ENCODE measurements at places on chromosomes 6 and 20.
A peak's percentile ranks its signal among the peaks of the same experiment; 100 is the strongest.

DNA sequence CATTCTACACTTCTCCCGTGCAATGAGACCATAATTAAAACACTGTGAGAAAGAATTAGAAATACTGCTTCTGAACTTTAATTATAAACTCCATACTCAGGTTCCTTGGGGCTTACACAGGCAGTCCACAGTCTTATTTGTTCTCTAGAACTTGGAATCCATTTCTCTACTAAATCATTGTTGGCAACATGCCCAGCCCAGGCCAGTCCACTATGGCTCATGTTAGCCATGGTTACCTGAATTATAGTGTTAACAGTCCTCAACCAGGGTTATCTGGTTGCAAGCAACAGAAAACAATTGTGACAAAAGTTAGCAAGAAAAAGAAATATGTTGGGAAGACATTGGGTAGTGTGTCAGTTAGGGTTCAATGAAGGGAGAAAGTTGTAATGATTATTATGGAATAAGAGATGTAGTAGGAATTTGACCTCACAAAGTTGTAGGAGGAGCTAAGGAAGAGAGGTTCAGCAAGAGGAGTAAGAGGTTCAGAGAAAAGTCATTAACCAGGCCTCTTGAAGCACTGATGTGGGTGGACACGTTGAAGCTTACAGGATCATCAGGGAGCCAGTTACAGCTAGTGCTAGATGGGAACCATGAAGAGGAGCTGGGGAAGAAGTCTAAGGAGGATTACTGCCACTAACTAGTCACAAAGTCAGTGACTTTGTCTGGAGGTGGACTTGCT lies 352.5 kb upstream of the PRND start:
- DNase-seq: no peak

- no peak for DNase-seq
Measured at GRCh38 chr6:27556406-27556805, 83.5 kb upstream of the ZNF184 start.

GRCh38 chr6:3318226-3318625 lies 59.5 kb downstream of the PSMG4 start:
- no peak for DNase-seq

- no peak for DNase-seq
Measured at GRCh38 chr6:106446983-106447382, 86.5 kb downstream of the CRYBG1 start.

DNA sequence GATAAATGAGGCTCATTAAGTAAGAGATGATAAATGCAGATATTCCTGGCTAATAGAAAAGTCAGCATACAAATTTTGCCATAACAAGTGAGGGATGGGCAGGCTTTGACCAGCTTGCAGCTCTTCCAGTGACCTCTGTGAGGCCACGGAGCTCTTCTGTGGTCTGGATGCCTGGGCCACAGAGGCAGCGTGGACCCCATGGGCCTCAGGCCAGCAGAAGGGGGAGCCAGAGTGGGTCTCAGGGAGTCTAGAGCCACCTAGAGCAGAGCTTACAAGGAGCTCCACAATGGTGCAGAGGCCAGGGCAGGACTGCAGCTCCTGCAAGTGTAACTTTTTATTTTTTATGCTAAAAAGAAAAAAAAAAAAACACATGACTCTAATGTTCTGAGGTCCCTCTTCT lies 165.1 kb downstream of the ARID1B start:
- DNase-seq: peak; percentile 29

- DNase-seq: peak; percentile 97
Measured at GRCh38 chr6:108737594-108738546, 110.4 kb upstream of the ARMC2 start.

DNA sequence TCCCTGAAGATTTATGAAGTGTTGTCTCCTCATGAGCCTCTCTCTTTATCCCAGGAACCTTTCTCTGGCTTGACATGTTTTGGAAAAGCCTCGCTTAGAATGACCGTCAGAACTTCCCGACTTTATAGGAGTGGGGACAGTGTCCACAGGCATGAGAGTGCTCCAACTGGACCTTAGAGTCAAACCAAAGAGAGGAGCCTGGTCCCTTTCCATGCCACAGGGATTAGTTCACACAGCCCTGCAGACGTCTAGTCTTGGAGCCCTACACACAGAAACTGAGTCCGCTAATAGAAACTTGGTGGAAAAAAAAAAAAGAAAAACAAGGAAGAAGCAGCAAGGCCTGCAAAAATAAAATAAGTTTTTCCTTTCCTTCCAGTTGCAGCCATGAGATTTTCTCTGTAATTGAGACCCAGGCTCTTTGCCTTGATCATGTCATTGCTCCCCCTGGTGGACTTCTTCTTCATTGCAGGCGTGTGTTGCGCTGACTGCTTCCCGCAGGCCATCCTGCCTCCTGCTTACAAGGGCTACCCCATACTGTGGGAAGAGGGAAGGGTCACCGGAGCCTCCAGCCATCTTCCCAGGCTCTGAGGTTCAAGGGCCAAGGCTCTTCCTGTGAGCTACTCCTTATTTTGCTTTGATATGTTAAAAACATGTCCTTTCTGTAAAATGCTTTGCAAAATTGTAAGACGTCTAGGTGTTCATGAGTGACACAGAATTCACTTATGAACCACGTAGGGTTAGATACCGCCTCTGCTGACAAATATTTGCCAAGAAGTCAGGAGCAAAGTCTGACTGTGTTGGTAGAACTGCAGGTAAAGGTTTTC lies 201.0 kb downstream of the UST start:
- DNase-seq: peak; percentile 77

GRCh38 chr20:62916703-62917476 lies 9.4 kb downstream of the DIDO1 start:
- DNase-seq: no peak

- no peak for DNase-seq
Measured at GRCh38 chr6:115835314-115835713, 225.4 kb downstream of the FRK start.

GRCh38 chr6:155031091-155031490 lies 36.0 kb downstream of the TIAM2 start:
- no peak for DNase-seq

DNA sequence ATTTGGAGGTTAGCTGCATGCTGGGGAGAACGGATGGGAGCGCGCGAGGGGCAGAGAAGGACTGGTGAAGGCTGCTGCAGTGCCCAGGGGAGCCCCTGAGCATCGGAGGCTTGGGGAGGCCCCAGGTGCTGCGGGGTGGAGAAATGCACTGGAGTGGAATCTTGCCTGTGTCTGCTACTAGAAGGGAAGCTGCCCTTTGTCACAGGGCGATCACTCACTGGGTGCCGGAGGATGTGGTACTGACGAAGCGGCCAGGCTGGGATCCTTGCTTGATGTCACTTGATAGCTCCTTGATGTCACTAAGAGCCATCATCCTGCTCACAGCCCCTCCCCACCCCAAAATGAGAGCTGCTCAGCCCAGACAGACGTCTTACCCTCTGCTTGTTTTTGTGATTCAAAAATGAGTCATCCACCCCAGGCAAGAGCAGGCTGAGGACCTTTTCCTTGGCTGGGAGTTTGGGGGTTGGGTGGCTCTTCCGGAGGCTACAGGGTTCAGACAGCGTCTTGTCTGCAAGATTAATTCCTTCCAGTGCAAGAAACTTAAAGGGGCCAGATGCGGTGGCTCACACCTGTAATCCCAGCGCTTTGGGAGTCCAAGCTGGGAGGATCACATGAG lies 62.6 kb upstream of the PMEPA1 start:
- peak; percentile 46 for DNase-seq

DNA sequence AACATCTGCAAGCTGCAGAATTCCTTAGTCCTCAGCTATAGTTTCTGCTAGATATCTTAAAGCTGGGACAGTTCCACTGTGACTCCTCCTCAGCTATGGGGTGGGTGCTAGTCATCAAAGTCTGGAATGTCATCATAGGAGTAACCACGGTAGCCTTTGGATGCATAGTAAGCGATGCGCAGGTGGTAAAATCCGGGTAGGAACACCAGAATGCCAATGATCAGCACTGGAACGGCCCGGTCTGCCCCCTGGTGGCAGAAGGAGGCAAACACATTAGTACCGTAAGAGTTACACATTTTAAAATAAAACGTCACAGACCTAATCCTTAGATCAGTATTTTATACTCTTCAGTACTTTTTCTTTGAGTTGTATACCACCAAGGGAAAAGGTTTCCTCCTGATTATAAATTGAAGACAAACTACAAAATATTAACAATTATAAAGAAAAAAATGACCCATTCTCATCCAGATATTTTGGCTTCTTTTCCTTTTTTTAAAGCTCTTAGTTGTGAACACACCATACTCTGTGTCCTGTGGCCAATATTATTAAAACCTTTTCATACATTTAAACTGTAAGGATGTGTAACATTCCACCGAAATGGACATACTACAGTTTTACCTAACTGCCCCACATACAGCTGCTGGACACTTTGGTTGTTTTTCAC lies 18.9 kb downstream of the PCNA start:
- peak; percentile 73 for DNase-seq

GRCh38 chr20:14355791-14356190 lies 18.4 kb upstream of the FLRT3 start:
- DNase-seq: no peak

DNA sequence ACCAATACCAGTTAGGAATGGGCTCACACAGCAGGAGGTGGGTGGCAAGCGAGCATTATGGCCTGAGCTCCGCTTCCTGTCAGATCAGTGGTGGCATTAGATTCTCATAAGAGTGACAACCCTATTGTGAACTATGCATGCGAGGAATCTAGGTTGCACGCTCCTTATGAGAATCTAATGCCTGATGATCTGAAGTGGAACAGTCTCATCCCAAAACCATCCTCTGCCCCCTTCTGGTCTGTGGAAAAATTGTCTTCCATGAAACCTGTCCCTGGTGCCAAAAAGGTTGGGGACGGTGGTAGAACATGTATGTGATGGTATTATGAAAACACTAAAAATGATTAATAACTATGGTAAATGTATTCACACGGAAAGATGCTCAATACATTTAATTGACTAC lies 99.7 kb upstream of the HIVEP1 start:
- DNase-seq: peak; percentile 37

DNA sequence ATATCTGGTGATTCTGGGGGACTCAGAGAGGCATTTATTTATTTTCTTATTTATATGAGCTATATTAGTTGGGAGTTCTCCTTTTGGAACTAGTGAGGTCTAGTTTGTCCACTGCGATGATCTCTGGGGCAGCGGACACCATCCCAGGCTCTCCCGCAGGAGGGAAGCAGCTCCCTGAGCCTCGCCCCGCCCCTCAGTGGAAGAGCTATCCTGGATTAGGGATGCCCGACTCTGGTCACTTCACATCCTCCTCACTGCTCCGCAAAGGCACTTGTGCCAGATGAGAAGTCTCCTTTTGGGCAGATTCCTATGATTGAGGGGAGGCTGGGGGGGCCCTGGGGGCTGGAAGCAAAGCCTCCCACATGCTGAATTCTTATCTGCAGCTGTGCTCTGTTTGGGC lies 3.6 kb upstream of the MAS1 start:
- no peak for DNase-seq

GRCh38 chr6:132464538-132465256 lies 48.2 kb downstream of the STX7 start:
- no peak for DNase-seq

DNA sequence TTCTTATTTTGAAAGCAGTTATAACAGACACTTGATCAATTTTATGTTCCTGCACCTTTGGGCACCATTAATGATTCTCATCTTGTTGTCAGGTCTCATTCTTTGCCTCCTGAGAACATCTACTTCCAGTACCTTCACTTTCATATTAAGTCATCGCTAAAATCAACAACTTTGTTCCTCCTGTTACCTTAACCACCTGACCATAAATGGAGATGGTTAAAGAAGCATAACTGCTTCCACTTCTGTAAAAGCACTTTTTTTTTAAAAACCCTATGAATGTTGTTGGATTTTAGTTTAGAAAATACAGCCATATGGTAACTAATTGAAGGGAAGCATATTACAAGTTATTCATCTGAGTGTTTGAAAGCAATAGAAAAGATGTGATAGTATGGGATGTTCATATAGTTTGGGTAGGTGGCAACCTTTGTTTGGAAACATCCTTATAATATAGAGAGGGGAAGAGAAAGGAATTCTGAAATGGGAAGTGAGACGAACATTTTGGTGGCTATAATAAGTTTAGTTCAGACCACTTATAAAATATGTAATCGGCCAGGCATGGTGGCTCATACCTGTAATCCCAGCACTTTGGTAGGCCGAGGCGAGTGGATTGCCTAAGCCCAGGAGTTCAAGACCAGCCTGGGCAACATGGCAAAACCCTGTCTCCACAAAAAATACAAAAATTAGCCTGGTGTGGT lies 53.9 kb downstream of the AFG1L start:
- no peak for DNase-seq

DNA sequence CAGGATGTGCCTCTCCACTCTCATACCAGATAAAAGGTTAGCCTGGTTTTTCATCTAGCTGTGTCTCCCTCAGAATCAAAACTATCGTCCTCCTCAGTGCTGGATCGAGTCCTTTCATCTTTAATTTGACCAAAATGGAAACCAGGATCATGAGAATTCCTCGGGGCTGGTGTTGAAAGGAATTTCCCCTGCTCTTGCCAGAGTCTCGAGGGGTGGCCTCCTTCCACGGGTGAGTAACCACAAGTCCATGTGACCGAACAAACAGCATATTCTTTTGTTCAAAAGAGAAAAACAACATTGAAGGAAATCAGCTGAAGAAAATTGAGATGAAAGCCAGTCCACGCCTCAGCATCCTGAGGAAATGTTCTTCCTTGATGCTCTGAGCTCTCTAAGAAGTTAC lies 165.9 kb upstream of the CDYL start:
- no peak for DNase-seq

DNA sequence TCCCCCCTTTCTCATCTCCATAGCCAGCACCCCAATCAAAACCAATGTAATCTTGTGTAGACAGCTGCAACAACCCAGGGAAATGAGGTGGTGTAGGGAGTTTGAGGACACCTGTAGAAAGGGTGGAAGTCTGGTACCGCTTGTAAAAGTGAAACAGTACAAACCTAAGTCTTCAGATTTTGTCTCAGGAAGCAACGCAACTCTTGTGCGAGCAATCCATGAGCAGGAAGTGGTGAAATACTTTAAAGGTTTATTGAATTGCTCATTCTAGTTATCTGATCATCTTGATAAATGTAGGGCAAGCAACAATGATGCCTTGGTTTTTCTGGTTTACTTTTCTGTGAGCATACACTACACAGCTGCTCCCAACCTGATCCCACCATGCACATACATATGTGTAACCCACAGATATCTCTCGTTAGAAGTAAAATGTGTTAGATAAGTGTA lies 71.1 kb upstream of the THEMIS start:
- DNase-seq: peak; percentile 42

GRCh38 chr6:3693831-3694230 lies 57.7 kb downstream of the PXDC1 start:
- DNase-seq: no peak

Data from NB4 (cell line).